ENCODE measurements at places on chromosomes 12 and 14. TPM values are rescaled to one million over a fixed set of nuclear protein-coding genes. Genes with fewer than 3 reads are reported as not detected.

DNA sequence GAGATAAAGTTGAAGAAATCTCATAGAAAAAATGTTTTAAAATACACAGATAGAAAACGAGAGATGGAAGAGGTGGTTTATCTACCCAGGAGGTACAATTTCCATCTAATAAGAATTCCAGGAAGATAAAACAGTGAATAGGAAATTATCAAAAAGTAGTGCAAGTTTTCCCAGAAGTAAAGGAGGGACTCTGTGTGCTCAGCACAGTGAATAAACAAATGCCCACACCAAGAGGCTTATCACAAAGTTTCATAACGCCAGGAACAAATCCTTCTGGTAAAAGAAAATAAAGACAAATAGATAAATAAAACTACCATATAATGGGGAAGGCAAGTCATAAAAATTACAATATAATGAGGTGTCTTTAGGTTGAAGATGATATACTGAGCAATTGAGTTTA is 179.0 kb downstream of the SLC41A2 start:
- no peak for DNase-seq

DNA sequence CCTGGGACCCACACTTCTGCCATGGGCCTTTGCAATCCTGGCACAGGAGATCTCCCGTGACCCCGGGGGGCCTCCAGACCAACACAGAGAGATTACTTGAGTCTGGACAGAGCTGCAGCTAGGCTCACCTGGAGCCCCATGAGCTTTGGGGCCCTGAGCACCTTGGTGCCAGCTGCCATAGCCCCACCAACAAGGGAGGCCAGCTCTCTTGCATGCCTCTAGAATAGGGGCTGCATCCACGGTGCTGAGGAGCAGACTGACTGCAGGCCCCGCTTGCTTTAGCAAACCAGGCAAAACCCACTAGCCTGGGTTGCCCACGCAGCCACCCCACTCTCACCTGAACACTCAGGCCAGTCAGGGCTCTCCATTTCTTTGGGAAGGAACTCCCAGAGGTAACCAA is 3.7 kb upstream of the OR4N2 start:
- no peak for DNase-seq

GRCh38 chr14:102182936-102183619 is 43.4 kb downstream of the WDR20 start:
- DNase-seq = no peak

Gene HAL
- 0.58 TPM for total RNA-seq

DNA sequence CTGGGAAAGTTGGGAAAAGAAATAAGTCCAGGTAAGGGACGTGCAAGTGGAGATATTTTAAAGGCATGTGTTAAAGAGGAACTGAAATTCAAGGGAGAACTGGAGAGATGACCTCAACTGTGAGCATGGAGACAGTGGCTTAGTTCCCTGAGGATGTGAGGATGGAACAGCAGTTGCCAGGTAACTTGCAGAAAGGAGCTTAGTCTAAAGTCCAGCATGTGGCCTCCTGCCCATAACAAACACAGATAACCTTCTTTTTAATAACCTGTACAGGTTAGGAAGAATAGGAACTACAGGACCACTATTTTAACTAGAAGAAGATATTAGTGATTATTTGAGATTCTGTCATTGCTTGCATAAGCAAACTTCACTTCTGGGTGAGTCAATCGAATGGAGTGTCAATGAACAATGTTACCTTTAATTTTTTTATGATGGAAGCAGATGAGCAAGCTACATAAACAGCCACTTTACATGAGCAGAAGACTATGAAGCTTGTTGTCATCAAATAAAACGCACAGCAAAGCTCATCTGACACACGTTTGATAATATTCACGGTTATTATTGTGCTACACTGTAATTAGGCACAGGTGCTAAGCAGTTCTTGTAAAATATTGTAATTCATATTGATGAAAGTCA is 291.7 kb upstream of the DDHD1 start:
- DNase-seq = peak; percentile 40

GRCh38 chr14:58066115-58066514 is 85.9 kb downstream of the ARMH4 start:
- DNase-seq = no peak

Gene EML5
- 1.7 TPM for total RNA-seq

DNA sequence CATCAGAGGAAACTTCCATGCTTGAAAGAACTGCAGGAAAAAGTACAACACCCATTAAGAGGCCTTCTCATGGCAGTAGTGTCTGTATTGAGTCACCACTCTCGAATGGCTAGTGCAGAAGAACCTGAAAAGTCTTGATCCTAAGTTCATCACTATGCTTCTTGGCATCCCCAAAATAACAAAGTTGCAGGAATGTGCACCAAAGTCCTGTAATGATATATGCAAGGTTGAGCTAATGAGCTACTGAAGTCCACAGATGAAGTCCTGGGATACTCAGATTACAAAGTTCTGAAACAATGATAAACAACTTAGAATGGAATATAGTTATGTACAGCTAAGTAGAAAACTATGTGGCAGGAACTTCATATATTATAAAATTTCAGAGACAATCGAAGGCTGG is 545.4 kb downstream of the FOXG1 start:
- no peak for DNase-seq

Gene DACT1
- total RNA-seq = 19.8 TPM

DNA sequence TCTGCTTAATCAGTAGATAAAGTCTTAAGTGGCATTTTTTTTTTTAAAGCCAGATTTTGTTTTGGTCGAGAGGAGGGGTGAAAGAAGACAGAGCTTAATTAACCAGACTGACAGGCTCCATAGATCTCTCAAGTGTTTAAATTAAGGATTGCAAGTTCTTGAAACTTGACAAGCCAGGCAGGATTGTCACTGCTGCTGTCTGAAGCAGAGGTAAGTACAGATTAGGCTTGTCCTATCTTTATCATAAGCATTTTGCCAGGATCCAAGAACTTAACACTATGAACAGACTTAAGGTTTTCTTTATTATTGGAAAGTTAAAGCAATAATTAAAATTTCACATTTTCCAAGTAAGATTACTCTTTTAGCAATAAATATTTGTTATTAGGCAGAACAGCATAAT is 179.6 kb upstream of the LMO3 start:
- no peak for DNase-seq

GRCh38 chr14:49754570-49755097 is 13.3 kb upstream of the KLHDC2 start:
- no peak for DNase-seq

GRCh38 chr12:131793243-131794022 is 34.8 kb upstream of the MMP17 start:
- DNase-seq = no peak

Gene TCL1B
- total RNA-seq = not detected

DNA sequence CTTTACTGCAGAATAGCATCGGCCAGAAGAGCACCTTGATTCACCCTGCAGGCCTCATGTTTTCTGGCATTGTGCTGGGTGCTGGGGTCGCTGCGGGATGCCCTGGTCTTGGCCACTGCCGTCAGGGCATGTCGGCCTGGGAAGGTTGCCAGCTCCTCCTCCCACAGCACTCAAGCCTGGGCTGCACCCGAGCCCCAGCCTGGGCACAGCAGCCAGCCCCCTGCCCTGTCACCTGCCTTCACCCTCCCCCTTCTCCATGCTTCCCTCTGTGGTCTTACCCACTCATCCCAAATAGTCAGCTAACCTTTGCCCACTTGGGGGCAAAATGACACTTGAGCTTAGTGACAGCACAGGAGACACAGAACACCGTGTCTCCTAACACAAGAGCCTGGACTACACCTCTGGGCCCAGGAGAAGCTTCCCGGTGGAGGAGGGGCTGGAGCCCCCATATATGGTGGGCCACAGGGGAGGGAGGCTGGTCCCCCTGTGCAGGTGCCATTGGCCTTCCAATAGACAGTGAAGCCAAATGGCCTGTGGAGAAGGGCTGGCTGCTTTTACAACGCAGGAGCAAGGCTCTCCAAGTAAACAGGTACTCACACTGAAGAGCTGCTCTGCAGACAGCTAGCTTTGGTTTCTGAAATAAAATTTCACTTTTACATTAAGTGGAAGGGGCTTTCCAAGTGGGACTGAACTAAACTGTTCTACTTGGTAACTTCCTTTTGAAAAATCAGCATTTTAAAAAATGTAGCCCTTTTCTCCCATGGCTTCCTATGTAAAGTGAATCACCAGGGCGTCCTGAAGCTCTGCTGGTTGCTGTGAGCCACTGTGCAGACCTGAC is 51.2 kb upstream of the AMN start:
- DNase-seq = no peak

- DNase-seq = no peak
These were observed 182.8 kb upstream of the NTF3 start for GRCh38 chr12:5248999-5249526.

GRCh38 chr12:26102953-26103352 is 21.9 kb downstream of the BHLHE41 start:
- DNase-seq = no peak

- DNase-seq = no peak
These were observed 111.6 kb downstream of the ADGRD1 start for GRCh38 chr12:131065279-131065678.

GRCh38 chr12:19148860-19149259 is 19.3 kb downstream of the PLEKHA5 start:
- DNase-seq = no peak

- peak; percentile 56 for DNase-seq
These were observed 110.7 kb downstream of the BTG1 start for GRCh38 chr12:92034858-92035401.

DNA sequence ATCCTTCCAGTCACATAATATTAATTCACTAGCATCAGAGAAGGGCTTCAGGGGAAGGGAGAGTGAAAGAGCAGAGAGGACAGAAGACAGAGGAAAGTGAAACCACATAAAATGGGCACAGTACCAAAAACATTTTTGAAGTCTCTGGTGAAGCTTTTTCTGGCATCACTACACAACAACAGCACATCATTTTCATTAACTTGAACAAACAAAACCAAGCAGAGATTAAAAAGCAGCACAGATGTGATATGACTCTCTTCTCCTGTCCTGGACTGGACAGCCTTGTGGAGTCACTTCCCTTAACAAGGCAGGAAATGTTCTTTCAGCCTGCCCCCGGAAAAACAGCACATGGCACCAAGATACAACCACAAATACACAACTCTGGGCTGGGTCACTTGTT is 112.0 kb downstream of the TSPAN8 start:
- DNase-seq = no peak

Gene KRT85
- not detected for total RNA-seq

Gene MUCL1
- not detected for total RNA-seq

DNA sequence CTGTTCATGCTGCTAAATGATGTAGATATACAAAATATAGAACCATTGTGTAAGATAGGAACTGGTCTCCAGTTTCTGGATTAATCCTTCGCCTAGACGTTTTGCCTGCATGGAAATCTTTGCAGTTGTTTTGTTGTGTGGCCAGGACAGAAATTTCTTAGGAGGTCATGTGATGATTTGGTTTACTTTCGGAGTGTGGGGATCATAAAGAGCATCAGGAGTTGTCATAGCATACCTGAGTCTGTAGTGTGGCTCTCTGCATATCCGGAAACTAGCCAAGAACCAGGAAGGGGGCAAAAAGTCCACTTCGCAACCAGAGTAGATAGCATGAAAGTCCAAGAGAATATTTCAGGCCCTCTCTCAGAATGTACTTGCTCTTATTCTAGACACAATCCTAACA is 3.1 kb downstream of the SAMD4A start:
- no peak for DNase-seq

GRCh38 chr14:92690171-92691011 is 58.0 kb downstream of the LGMN start:
- no peak for DNase-seq

DNA sequence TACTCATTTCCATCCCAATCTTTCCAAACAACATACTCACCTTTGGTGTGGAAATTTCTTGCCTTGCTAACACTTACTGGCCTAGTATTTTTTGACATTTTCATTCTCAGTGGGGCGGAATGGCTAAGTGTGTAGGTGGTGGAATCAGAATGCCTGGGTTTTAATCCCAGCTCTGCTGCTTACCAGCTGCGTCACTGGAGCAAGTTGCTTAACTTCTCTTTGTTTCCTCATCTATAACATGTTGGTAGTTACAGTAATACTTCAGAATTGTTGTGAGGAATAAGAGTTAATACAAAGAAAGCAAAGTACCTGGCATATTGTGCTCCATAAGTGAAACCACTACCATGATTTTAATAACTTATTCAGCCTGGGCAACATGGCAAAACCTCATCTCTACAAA is 3.0 kb upstream of the FAM177A1 start:
- DNase-seq = no peak

All from mucosa of gallbladder (tissue), 1 donor.